ENCODE measurements at places on chromosomes 12 and 14.

DNA sequence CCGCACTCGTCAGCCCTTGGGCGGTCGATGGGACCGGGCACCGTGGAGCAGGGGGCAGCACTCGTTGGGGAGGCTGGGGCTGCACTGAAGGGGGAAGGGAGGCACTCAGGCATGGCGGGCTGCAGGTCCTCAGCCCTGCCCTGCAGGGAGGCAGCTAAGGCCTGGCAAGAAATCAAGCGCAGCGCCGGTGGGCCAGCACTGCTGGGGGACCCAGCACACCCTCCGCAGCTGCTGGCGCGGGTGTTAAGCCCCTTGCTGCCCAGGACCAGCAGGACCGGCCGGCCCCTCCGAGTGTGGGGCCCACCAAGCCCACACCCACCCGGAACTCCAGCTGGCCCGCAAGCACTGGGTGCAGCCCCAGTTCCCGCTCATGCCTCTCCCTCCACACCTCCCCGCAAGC, 35.7 kb upstream of the YAF2 start:
- DNase-seq, result no peak

DNA sequence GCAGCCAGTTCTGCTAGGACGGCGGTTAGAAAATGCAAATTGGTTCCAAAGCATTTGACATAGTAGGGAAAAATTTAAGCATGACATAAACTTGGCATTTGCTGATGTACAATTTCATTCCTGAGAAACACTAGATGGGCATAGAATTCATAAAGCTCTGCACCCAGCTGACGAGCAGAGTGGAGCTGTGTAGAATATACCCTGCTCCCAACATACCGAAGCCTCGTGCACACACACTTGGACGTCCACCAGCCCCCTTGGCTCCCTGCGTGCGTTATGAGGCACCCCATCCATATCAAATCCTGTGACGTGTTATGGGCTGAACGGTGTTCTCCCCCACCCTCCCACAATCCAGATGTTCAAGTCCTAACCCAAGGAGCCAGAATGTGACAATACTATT, 65.4 kb downstream of the CLMN start:
- no peak for DNase-seq

DNA sequence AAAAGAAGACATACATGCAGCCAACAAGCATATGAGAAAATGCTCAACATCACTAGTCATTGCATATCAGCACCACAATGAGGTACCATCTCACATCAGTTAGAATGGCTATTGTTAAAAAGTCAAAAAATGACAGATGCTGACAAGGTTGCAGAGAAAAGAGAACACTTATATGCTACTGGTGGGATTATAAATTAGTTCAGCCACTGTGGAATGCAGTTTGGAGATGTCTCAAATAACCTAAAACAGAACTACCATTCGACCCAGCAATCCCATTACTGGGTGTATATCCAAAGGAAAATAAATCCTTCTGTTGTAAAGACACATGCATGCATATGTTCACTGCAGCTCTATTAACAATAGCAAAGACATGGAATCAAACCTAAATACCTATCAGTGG, 238.4 kb downstream of the KCNC2 start:
- DNase-seq, result no peak

DNA sequence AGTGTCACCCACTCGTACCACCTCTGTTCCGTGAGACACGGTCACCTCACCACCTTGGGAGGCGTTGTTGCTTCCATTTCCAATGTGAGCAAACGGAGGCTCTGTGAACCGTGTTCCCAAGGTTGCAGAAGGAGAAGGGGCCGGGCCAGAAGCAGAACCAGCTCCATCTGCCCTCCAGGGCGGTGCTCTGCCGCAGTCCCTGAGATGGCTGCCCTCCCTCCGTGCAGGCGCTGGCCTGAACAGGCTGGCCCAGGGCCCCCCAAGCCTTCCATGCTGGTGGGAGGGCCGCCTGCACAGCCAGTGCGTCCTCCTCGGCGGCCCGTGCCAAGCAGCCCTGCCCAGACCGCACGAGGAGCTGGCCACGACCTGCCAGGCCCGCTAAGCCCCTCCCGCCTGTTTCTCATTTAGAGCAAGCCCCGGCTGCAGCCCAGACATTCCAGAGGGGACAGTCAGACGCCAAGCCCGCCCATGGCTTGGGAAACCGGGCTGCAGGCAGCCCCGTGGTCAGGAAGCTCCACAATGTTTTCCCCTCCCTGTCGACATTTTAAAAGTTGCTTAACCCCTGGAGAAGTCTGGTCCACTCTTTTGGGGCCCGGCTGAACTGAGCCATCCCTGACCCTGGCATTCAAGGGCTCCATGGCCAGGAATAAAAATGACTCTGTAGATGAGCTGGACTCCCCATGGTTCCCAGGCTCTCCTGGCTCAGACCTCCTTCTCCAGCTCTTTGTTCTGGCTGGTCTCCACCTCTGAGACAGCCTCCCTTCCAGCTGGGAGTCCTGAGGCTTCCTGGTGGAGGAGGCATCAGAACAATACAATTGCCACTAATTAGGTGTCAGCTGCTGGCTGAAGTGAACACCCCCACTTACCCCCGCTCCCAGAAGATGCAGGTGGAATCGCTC, 236.0 kb downstream of the BCL11B start:
- no peak for DNase-seq
